ENCODE measurements at places on chromosomes 7 and 10. TPM values are rescaled to one million over a fixed set of nuclear protein-coding genes. Genes with fewer than 3 reads are reported as not detected.

- no peaks in the 10 kb centered on the region for H3K27me3 ChIP-seq
- no peak overlapping the region for H3K27ac ChIP-seq
- H3K4me3 ChIP-seq, result no peak overlapping the region
- H3K36me3 ChIP-seq, result peaks cover 57% of the 10 kb centered on the region
- peaks cover 10% of the 10 kb centered on the region for H3K4me1 ChIP-seq
- DNase-seq, result peak; percentile 53
Measured at GRCh38 chr10:821322-821721, 110.2 kb downstream of the LARP4B start.

DNA sequence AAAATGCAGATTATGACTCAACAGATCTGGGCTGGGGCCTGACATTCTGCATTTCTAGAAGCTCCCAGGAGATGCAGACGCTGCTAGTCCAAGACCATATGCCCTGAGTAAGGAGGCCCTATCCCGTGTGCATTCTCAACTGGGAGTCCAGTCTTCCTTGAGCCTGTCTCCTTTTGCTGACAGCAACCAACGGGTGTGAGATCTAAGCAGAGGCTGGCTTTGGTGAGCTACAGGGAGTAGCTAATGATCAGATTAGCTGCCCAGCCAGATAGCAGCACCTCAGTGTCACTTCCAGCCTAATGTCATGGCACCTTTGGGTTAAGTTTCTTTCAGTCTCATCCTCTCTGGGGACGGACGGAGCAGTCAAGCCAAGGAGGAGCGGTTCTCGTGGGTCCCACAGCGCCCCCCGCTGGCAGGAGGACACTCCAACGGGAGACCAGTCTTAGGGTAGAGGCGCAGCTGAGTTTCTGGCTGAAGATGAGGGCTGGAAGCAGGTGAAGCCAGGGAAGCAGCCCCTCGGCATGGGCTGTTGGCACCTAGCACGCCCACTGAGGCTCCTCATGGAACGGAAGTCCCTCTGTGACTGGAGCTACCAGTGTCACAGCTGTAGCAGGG, 154.0 kb downstream of the CCDC3 start:
- H3K27ac ChIP-seq, result no peak overlapping the region
- H3K4me3 ChIP-seq, result no peak overlapping the region
- no peaks in the 10 kb centered on the region for H3K36me3 ChIP-seq
- no peak for DNase-seq
- no peaks in the 10 kb centered on the region for H3K27me3 ChIP-seq
- peaks cover 10% of the 10 kb centered on the region for H3K4me1 ChIP-seq

DNA sequence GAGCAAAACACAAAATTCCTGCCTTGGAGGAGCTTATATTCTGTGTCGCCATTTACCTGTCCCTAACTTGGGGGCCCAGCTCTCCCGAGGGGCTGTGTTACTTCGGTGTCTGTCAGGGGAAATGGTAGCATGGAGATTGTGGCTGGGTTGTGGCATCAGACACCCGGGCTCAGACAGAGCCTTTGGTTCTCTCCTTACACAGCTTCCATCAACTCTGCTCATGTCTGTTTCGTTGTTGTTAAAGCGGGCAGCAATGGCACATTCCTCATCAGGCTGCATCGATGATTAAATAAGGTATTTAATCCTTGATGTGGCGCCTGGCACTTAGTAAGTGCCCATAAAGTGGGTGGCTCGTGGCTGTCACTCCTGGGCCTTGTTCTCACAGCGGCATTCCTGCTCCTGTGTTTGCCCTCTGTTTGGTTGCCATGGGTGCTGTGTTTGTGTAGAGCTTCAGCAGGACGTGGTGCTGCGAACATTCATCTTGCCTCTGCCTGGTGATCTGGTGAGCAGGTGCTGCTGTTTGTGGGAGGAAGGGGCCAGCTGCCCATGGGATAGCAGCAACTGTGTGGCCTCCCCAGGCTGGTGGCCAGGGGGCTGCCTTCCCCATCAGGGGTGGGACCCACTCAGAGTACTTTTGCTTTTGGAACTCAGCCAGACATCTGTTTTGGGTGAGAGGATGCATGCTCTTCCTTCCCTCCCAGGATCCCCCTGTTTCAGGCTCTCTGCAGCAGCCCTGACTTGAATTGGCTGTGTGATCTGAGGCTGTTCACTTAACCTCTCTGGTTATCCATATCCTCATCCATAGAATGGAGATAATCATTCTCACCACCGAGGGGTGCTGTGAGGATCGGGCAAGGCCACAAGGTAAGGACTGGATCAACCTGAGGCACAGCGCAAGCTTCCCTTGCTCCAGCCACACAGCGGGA, 207.2 kb upstream of the SVIL start:
- peaks cover 75% of the 10 kb centered on the region for H3K27me3 ChIP-seq
- H3K36me3 ChIP-seq, result no peaks in the 10 kb centered on the region
- peak; percentile 33 for DNase-seq
- H3K27ac ChIP-seq, result no peak overlapping the region

DNA sequence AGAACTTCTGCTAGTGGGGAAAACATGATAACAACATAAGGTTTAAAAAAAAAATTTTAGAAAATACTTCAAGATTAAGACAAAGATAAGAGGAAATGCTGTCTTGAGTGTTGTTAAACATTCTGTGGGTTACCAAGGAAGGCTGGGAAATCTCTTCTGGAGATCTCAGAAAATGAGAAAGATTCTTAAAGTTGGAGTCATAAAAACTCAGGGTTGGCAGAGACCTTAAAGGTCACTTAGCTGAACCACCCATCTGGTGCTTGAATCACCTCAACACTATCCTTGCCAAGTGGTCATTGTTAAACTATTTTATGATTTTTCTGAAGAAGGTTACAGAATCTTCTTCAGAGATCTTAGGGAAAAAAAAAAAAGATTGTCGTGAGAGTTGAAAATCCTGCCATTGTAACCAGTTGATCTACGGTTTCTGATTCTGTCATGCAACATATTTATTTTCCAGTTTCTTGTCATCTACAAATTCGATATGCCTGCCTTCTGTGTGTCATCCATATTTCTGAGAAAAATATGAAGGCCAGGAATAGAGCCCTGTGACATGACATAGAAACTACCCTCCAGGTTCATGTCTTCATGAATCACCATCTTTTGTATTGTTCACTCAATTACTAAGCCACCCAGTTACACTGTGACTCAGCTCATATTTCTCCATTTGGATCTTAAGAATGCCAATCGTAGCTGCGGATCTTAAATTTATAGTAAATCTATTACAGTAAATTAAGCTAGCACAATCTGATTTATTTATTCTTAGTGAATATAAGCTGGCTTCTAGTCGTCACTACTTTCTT, 179.2 kb downstream of the ST7 start:
- peak overlapping the region; percentile 53 for H3K4me3 ChIP-seq
- peak overlapping the region; percentile 99 for H3K27ac ChIP-seq
- peak; percentile 97 for DNase-seq
- H3K4me1 ChIP-seq, result peaks cover 66% of the 10 kb centered on the region
- H3K27me3 ChIP-seq, result no peaks in the 10 kb centered on the region

DNA sequence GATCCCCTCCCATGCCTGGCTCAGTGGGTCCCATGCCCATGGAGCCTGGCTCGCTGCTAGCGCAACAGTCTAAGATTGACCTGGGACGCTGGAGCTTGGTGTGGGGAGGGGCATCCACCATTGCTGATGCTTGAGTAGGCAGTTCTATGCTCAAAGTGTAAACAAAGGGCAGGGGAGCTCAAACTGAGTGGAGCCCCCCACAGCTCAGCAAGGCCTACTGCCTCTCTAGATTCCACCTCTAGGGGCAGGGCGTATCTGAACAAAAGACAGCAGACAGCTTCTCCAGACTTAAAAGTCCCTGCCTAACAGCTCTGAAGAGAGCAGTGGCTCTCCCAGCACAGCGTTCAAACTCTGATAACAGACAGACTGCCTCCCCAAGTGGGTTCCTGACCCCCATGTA, 31.2 kb upstream of the FFAR4 start:
- no peaks in the 10 kb centered on the region for H3K27me3 ChIP-seq
- no peaks in the 10 kb centered on the region for H3K4me1 ChIP-seq
- DNase-seq, result no peak
- H3K27ac ChIP-seq, result no peak overlapping the region
- H3K4me3 ChIP-seq, result no peak overlapping the region

DNA sequence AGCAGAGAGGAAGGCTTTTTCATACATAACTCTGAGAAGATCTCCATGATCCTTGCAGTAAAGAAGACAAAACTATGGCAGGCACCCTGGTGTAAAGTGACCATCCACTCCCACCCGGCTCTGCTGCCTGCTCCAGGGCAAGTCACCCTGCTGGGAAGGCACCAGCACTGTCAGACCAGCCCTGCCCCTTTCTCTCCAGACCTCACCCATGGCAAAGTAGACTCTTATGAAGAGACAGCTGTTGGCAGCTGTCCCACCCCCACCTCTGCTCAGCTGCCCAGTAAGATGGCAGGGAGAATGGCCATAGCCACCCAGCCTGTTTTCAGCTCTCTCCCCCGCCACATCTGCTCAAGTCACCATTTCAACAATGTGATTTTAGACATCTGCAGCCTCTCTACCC, 8.6 kb upstream of the ZMIZ2 start:
- H3K4me1 ChIP-seq, result peaks cover 8% of the 10 kb centered on the region
- no peak overlapping the region for H3K27ac ChIP-seq
- no peak overlapping the region for H3K4me3 ChIP-seq
- DNase-seq, result no peak
- no peaks in the 10 kb centered on the region for H3K27me3 ChIP-seq
- H3K36me3 ChIP-seq, result no peaks in the 10 kb centered on the region

- H3K4me1 ChIP-seq, result peaks cover 10% of the 10 kb centered on the region
- peak overlapping the region; percentile 72 for H3K27ac ChIP-seq
- H3K27me3 ChIP-seq, result no peaks in the 10 kb centered on the region
- DNase-seq, result peak; percentile 96
- H3K4me3 ChIP-seq, result peak overlapping the region; percentile 44
- no peaks in the 10 kb centered on the region for H3K36me3 ChIP-seq
Measured at GRCh38 chr10:35300063-35300699, 36.1 kb upstream of the CCNY start.

The ATP5MK gene
- total RNA-seq, result 259 TPM

The ZNF503 gene
- 17.5 TPM for total RNA-seq

The CCL24 gene
- not detected for total RNA-seq

The ATRNL1 gene
- not detected for total RNA-seq

The ENO4 gene
- 0.51 TPM for total RNA-seq
